ENCODE measurements at places on chromosomes 12 and 14. TPM values are rescaled to one million over a fixed set of nuclear protein-coding genes. Genes with fewer than 3 reads are reported as not detected.

Gene ZDHHC22
- 1.9 TPM for total RNA-seq

Gene RNF212B
- not detected for total RNA-seq

Gene KLHL33
- 0.83 TPM for total RNA-seq

Gene TCL1A
- not detected for total RNA-seq

Gene CLMN
- total RNA-seq = 3.5 TPM
